ENCODE measurements at places on chromosomes 1 and 21.

DNA sequence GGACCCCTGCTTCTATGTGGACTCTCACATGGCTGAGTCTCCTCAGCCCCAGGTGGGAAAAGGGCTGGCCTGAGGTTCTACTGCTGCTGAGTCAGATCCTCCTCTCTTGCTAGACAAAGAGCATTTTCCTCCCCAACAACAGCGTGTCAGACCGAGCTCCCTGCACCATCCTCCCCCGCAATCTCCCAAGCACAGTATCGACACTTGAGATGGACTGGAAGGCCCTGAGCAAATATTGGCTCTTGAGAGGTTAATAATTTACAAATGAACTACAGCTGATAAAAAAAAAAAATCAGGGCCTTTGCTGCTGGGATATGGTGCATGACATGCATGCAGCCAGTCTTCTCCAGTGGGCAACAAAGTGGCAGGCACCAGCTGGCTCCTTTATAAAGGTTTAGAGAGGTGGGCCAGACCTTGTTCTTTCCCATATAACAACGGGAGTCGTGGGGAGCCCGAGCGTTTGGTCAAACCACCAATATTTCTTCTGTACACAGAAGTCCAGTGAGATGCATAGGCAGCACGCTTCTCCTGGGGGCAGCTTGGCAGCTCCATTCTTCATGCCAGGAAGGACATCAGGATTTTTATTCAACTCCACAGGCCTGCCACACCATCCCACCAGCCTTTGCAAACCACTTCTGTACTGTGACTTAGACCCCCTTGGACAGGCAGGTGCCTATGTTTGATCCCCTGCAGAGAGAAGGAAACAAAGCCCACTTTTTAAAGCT lies 55.4 kb upstream of the CAMK1G start:
- DNase-seq: no peak

DNA sequence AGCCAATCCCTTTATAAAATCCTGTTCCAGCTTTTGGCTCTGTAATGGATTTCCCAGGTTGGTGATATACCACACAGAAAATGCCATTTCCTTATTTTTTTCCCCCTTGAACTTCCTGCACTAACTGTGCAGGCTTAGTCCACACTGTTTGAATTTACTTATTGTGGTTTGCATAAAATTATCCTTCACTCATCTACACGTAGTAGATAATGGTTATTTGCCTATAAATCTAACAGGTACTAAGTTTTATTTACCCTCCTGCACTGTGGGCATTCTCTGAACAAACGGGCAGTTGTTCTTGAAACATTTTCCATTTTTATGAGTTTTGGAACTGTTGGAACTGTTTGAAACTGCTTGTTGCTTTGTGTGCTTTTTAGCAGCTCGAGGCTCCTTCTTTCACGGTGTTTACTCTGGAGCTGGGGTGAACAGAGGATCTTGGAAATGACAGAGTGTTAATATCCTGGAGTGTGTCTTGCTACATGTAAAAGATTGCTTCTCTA lies 23.0 kb upstream of the KIFAP3 start:
- no peak for DNase-seq

- DNase-seq: no peak
Observed at GRCh38 chr1:101293461-101294051, 56.7 kb downstream of the S1PR1 start.

- DNase-seq: no peak
Observed at GRCh38 chr1:165925498-165926079, 98.2 kb downstream of the UCK2 start.

- no peak for DNase-seq
Observed at GRCh38 chr1:147110872-147111271, 61.4 kb downstream of the PRKAB2 start.

DNA sequence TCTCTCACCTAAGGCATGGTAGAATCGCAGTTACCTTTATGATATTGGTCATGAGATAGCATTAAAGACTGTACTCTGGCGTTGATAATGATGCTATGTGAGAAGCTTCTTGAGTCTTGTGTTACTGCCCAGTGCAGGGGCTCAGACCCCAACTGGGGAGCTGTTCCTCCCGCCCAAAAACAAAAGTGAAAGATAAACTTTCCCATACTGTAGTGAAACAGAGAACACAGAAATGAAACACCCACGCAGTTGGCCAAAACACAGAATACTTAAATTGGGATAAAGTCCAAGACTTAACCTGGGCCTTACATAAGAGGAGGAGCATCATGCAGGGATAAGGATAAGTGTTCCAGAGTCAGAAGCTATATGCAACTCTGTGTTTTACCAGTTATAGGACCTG lies 130.6 kb downstream of the HHIPL2 start:
- no peak for DNase-seq
